ENCODE measurements at places on chromosomes 7 and 10.

- DNase-seq, result no peak
Observed at GRCh38 chr7:134374291-134374690, 57.6 kb upstream of the SLC35B4 start.

DNA sequence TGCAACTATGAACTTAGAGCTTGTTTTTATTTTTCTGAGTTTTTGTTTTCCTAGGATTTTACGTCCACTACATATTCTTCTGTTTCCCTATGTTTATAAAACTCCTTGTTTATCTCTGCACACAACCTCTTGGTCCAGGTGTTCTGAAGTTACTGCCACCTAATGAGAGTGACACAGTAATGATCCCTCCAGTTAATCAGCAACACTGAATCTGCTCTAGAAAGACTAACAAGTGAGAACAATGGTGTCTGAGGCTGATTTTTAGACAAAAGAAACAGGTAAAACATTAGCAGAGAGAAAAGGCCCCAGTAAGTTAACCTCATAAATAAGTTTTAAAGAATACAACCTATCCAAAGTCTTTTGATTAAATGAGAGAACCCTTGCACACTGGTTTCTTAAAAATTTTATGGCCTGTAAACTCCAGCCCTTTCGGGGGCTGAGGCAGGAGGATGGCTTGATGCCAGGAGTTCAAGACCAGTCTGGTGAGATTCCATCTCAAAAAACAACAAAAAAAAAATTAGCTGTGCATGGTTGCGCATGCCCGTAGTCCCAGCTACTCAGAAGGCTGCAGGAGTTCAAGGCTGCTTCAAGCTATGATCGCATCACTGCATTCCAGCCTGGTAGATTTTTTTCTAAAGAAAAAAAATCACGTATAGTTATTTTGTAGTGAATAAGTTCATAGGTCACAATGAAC is 397.6 kb downstream of the MAGI2 start:
- no peak for DNase-seq

DNA sequence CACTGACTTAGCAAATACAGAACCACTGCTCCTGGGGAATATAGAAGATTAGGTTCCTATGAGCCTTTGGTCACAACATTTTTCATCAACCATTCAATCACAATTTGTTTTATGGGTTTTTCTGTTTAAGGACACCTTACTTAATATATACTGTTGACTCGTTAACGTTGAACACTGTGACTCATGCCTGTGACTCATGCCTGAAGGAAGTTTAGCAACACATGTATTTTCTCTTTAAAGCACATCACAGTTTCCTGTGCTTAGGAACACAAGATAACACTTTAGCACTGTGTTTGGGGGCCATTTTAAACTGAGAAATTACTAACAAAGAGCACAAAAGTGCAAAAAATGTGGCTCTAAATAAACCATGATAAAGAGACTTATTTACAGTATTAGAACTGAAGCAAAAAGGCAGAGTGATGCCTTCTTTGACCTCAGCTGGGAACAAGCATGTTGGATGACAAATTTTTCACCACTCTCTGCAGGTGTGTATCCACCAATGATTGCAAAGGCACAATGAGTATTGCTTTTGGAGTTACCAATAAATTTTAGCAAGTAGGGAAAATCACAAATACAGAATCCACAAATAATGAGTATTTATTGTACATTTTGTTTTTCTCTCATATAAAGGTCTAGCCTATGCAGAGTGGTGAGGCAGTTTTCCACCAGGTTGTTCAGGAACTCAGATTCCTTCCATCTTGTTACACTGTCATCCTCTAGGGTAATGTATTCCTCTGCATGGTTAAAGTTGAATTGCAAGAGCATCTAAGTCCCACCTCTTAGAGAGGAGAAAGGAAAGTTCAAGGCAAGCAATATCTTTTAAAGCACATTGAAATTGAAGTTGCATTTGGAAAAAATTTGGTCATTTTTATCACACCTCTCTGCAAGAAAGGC is 7.3 kb downstream of the FGFBP3 start:
- DNase-seq, result peak; percentile 36

DNA sequence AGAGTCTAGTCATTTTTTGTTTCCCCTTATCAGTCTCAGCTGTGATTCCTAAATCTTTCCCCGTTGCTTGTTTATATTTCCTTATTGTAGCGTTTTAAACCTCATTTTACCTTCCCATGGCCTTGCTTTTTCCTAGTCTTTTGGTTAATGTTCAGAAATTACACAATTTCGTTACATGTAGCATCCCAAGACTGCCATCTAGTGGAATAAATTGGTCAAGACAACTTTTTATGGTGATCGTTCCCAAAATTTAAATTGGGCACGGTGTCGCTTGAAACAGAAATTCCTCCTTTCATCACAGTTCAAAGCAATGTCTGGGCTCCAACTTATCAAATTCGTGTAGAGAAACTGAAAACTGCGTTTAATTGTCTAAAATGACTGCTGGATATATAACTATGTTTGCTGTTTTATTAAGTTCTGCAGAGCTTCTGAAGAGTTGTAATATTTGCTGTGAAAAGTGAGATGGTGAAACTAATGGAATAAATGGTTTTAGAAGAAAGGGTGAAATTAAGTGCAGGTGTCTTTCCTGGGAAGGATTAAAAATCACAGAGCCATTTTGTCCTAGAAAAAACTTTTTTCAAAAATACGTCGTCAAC is 370.2 kb downstream of the PHF14 start:
- no peak for DNase-seq

- DNase-seq, result peak; percentile 21
Observed at GRCh38 chr10:27223964-27224363, 16.6 kb downstream of the ACBD5 start.

DNA sequence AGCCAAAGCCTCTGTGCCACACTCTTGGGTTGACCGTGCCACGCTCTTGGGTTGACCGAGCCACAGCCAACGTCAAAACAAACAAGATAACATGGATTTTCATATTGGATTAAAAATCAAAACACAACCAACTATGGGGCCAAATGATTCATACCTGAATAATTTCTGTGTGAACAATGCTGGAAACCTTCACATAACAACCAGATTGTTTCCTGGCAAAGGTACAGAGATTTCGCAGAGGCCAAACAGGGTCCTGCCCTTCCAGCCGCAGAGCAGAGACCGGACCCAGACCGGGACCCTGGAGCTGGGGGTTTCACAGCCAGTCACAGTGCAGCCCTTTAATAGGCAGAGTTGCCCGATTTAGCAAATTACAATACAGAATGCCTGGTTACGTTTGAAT is 40.5 kb downstream of the ITIH5 start:
- no peak for DNase-seq

- no peak for DNase-seq
Observed at GRCh38 chr10:60564475-60564874, 174.8 kb upstream of the ANK3 start.

DNA sequence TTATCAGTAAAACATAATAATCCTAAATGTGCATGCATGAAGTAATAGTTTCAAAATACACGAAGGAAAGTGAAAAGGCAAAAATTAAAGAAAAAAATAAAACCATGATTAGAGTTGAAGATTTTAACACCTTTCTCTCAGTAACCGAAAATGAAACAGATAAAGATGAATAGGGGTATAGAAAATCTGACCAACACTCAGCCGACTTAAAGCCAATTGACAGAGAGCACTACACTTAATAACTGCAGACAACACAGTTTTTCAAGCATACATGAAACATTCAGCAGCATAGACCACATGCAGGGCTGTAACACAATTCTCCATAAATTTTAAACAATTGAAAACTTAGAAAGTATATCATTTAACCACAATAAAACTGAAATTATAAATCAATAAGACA is 76.1 kb downstream of the CUBN start:
- no peak for DNase-seq

DNA sequence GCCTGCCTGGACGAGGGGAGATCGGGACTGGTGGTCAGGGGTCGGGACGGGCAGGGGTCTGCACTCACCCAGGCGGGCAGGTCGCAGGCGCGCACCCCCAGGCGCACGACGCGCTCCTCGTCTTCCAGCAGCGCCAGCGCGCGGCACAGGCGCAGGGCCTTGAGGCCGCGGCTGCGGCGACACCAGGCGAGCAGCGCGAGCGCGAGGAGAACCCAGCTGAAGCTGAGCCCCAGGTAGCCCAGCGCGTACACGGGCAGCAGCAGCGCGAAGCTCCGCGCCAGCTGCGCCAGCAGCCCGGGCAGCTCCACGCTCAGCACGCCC is 328 bp downstream of the ESYT2 start:
- DNase-seq, result peak; percentile 62

- DNase-seq, result no peak
Observed at GRCh38 chr10:48697821-48698764, 13.4 kb downstream of the WDFY4 start.

- DNase-seq, result no peak
Observed at GRCh38 chr10:113100281-113100680, 150.2 kb downstream of the TCF7L2 start.

- no peak for DNase-seq
Observed at GRCh38 chr10:89051593-89051992, 61.0 kb downstream of the FAS start.

DNA sequence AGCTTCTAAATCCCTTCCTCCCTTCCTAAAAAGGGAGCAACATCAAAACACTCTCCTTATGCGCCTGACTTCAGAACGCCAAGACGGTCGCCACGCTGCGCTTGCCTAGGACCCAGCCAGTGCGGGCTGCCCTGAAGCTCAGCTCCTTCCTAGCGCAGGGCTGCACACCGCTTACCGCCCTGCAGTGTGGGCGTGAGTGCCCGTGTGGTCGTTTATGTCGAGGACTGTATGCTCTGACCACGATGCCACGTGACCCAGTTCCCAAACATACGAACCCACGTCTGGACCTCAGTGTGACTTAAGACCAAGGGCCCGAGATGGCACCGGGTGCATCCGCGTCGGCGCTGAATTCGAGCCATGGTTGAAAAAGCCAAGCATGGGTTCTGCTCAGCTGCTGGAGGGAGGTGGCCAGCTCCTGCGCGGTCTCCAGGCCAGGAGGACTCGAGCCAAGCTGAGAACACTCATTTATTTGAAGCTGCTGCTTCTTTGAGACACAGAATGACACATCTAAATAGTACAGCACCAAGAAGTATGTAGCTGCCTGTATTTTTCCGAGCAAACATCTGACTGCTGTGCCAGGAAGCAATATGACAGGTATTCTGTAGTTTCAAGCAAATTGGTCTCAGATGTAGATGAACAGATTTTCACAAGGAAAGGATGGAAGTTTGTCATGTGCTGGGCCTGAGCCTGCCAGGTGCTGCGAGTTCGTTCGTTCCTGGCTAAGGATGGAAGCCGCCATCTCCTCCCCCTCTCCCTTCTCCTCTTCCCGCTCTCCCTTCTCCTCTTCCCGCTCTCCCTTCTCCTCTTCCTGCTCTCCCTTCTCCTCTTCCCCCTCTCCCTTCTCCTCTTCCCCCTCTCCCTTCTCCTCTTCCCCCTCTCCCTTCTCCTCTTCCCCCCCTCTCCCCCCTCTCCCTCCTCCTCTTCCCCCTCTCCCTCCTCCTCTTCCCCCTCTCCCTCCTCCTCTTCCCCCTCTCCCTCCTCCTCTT is 184.7 kb downstream of the EBF3 start:
- DNase-seq, result no peak

DNA sequence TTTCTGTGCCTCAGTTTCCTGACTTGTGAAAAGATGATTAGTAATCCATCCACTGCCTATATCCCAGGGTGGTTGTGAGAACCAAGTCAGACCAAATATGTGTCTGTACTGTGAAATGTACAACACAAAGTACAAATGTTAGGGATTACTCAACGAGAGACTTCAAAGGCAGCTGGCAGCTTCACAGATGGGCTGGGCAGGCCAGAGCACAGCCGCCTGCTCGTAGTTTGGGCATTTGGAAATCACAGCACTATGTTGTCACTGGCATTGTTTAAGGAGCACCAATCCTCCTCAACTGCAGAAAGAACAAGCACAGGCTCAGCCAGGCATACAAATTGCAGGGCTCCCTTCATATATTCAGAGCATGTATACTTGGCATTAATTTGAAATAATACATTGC is 64.5 kb upstream of the C10orf90 start:
- no peak for DNase-seq

DNA sequence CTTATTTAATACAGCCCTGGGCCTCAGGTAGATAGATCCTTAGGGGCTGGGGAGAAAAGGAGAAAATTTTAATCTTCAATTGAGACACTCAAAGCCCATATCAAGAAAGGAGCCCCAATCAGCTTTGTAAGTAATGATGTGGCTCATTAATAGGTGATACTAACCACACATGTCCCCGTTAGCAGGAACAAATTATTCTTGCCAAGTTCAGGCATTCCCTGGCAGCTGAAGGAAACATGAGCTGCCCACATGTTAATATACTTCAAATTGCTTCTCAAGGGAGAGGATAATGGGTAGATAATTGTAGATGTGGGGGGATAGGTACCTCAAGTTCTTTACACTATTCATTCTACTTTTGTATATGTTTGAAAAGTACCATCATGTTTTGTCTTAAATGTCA is 14.5 kb downstream of the IFIT5 start:
- no peak for DNase-seq

- DNase-seq, result no peak
Observed at GRCh38 chr10:43199088-43199683, 60.9 kb downstream of the CSGALNACT2 start.

DNA sequence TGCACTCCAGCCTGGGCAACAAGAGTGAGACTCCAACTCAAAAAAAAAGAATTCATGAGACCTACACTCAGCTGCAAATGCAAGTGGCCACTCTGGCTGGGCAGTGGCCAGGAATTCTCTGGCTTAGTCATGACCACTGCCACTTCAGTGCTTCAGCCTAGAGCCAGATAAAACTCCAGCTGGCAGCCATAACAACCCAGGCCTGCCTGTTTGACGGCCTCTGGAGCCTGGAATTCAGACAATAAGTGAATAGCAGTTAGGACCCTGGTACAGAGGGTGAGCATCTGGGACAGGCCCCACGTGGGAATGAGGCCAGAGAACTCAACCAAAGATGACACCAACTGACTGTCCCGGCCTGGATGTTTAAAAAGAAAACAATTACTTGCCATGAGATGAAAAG is 18.9 kb downstream of the RCC1L start:
- no peak for DNase-seq

DNA sequence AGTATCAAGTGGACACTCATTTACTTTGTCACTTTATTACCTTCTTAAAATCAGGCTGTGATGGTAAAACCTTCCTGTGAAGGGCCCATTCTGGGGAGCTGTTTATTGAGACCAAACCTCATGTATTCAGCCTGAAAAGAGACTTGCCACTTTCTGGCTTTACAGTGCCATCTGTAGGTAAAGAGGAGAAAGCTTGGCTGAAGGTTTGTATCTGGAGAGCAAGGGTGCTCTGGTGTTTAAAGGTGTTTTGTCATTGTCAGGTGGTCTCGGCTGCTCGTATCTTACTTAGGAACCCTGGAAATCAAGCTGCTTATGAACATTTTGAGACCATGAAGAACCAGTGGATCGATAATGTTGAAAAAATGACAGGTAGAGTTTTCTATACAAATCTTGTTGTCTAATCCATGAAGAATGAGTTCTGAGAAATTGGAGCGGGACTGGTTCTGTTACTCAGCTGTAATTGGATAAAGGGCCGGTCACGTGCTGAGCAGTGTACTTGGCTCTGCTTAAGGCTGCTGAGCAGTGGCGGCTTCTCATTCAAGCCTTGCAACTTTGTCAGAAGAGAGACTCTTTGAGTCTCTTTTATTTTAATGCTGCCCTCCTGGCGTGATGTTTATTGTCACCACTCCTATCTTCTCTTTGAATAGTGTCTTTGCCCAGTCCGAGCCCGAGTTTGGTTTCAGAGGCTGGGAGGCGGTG is 46.9 kb downstream of the AP3M1 start:
- no peak for DNase-seq

- DNase-seq, result no peak
Observed at GRCh38 chr7:151553356-151553755, 33.7 kb upstream of the RHEB start.

- DNase-seq, result no peak
Observed at GRCh38 chr7:28405662-28406061, 6.7 kb upstream of the CREB5 start.
